A549 treated with ZK216348 at 1 μM for 4 hours (cell line): ENCODE measurements at places on chromosomes 7 and 10. TPM values are rescaled to one million over a fixed set of nuclear protein-coding genes. Genes with fewer than 3 reads are reported as not detected.

FAM171A1 gene
- 21.7 to 25.6 TPM (median 23.9 TPM) in 5 replicates for total RNA-seq

OPALIN gene
- not detected in 5 replicates for total RNA-seq

SAP25 gene
- total RNA-seq, result 0.35 to 1.8 TPM (median 0.64 TPM) in 5 replicates

NACAD gene
- total RNA-seq, result 0.14 to 0.39 TPM (median 0.35 TPM) in 5 replicates

PLXDC2 gene
- 0.09 TPM in 1 of 5 replicates, not detected in the others for total RNA-seq

HOXA1 gene
- total RNA-seq, result 2.7 to 4.7 TPM (median 3.8 TPM) in 5 replicates

CNPY1 gene
- not detected in 5 replicates for total RNA-seq

FLNC gene
- 2.6 to 7.3 TPM (median 4.4 TPM) in 5 replicates for total RNA-seq

MYL10 gene
- not detected in 5 replicates for total RNA-seq

SPDYE9 gene
- not detected in 5 replicates for total RNA-seq

IFIT1B gene
- total RNA-seq, result not detected in 5 replicates

SEMA3A gene
- total RNA-seq, result 3.7 to 6.6 TPM (median 4.8 TPM) in 5 replicates

HERC4 gene
- 28.1 to 41.3 TPM (median 37.2 TPM) in 5 replicates for total RNA-seq

VPS37D gene
- total RNA-seq, result 2.6 to 7.3 TPM (median 5.4 TPM) in 5 replicates

OR6V1 gene
- not detected in 5 replicates for total RNA-seq

SAMD8 gene
- 6.2 to 15.4 TPM (median 12.2 TPM) in 5 replicates for total RNA-seq

LIPJ gene
- not detected in 5 replicates for total RNA-seq

DDC gene
- 0.67 to 1.4 TPM (median 1.2 TPM) in 5 replicates for total RNA-seq

FZD8 gene
- total RNA-seq, result 3.2 to 7.0 TPM (median 6.1 TPM) in 5 replicates

RAPGEF5 gene
- 0.05 to 0.25 TPM (median 0.18 TPM) in 5 replicates for total RNA-seq

ADARB2 gene
- not detected in 5 replicates for total RNA-seq

IGFBP3 gene
- total RNA-seq, result 118 to 250 TPM (median 181 TPM) in 5 replicates

STRIP2 gene
- total RNA-seq, result 6.0 to 8.0 TPM (median 6.2 TPM) in 5 replicates

ST8SIA6 gene
- total RNA-seq, result 0.06 to 0.08 TPM in 2 of 5 replicates, not detected in the others

PDCD4 gene
- 26.2 to 35.9 TPM (median 31.7 TPM) in 5 replicates for total RNA-seq

KCNMA1 gene
- 38.7 to 80.9 TPM (median 73.7 TPM) in 5 replicates for total RNA-seq

GHRHR gene
- total RNA-seq, result not detected in 5 replicates

PITRM1 gene
- total RNA-seq, result 75.6 to 86.2 TPM (median 82.5 TPM) in 5 replicates

BAIAP2L1 gene
- 47.0 to 56.0 TPM (median 51.7 TPM) in 5 replicates for total RNA-seq

FAM237B gene
- not detected in 5 replicates for total RNA-seq

VSTM2A gene
- not detected in 5 replicates for total RNA-seq

WNT8B gene
- total RNA-seq, result 0.07 TPM in 1 of 5 replicates, not detected in the others

UPK3B gene
- 8.1 to 18.7 TPM (median 17.6 TPM) in 5 replicates for total RNA-seq

WNT2 gene
- total RNA-seq, result not detected in 5 replicates

KCND2 gene
- not detected in 5 replicates for total RNA-seq

TBATA gene
- total RNA-seq, result not detected in 5 replicates

ADGRA1 gene
- 0.12 to 0.19 TPM (median 0.15 TPM) in 5 replicates for total RNA-seq

NEUROD6 gene
- not detected in 5 replicates for total RNA-seq

KCNIP2 gene
- 0.55 to 1.3 TPM (median 0.98 TPM) in 5 replicates for total RNA-seq

CALHM1 gene
- total RNA-seq, result not detected in 5 replicates

ADCY1 gene
- 1.4 to 2.9 TPM (median 2.2 TPM) in 5 replicates for total RNA-seq
